ENCODE measurements at places on chromosomes 12 and 14. TPM values are rescaled to one million over a fixed set of nuclear protein-coding genes. Genes with fewer than 3 reads are reported as not detected.

The CCDC175 gene
- not detected for total RNA-seq

The PTPRO gene
- 5.2 TPM for total RNA-seq

The LAG3 gene
- total RNA-seq = 1.4 TPM

The NGB gene
- total RNA-seq = not detected

The FBXW8 gene
- 17.9 TPM for total RNA-seq

The ERP27 gene
- total RNA-seq = not detected

The MANSC4 gene
- total RNA-seq = not detected

The RPGRIP1 gene
- total RNA-seq = not detected

The SLC38A4 gene
- not detected for total RNA-seq

The ABCD2 gene
- total RNA-seq = 0.03 TPM

The KCNH3 gene
- total RNA-seq = 2.1 TPM

The PLEKHD1 gene
- total RNA-seq = 0.05 TPM

The OR4E2 gene
- not detected for total RNA-seq
